Psoas muscle (tissue), 8 donors: ENCODE measurements at places on chromosomes 3 and 15.

DNA sequence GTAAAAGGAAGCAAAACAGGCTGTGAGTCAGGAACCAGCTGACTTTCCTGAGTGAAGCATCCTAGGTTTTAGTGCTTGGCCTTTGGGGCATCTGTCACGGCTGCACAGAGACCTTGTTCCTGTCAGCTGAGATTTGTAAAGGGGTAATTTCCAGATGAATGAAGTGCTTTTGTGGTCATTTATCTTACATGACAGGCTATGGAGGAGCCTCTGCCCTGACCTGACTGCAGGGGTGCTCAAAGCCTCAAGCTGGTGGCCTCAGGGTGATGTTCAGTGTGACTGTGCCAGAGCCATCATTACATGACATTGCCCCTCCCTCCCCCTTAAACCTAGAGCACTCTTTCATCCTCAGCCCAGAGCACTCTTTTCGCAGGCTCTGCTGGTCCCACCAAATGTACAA, 132.5 kb downstream of the ARNT2 start:
- DNase-seq = no peak

GRCh38 chr3:184791171-184791570, 20.8 kb upstream of the VPS8 start:
- no peak for DNase-seq

DNA sequence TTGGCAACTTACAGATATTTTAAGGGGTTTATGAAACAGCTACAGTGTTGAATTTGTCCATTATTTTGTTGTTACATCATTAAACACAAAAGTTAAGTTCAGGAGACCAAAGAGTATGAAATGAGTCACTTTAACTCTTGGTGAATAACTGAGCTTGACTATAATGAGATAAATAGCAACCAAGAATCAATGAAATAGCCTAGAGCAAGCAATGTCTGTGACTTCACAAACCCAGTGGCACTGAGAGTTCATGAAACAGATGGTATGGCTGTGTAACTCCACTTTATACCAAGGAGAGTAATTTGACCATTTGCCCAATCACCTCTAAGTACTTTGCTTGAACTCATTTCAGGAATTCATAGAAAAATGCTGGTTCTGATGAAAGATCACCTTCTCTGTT, 169.6 kb upstream of the GADL1 start:
- no peak for DNase-seq

DNA sequence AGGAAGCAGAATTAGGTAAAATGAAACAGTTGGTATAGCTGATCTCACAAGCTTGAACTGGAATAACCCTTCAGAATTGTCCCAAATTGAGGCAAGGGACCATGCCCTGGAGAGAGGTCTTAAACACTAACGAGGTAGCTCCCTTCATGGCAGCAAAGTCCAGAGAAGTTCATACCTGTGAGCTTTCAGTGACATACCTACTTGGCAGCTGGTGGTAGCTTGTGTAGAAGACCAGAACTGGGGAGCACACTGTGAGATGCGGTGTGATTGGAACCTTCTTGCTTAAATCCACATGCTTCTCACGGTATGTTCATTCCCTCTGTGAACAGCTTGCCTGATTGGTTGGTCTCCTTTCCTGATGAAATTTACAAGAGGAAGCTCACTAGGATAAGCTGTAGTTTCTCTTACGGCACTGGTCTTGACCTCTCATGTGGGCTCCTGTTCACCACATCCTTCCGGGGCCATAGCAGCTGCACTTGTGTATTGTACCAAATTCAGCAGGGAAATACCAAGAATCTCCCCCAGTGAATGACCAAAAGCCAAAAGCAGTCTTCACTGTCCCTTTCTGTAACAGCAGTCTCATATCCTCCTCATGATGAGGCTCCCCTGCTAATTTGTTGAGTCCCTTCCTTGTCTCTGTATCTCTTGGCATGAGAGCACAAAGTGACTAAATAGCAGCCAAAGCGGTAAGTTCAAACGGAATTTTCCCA, 483.7 kb upstream of the FRG2C start:
- DNase-seq = no peak
